ENCODE measurements at places on chromosomes 3 and 15.
A peak's percentile ranks its signal among the peaks of the same experiment; 100 is the strongest.

DNA sequence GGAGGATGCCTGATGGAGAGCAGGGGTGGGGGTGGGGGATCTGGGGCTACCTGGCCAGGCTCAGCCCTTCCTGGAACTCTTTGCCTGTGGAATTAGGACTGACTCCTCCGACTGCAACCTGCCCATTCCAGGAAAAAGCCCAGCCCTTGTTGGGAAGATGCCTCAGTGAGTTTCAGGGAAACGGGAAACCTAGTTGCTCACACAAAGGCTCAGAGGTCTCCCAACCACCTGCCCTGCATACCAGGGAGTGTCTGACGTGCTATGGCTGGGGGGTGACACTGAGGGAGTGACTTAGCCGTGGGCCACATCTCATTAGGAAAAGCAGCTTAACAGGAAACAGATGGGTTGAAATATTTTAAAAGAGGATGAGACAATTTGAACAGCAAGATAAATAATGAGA, 27.9 kb downstream of the CYP8B1 start:
- DNase-seq, result no peak

DNA sequence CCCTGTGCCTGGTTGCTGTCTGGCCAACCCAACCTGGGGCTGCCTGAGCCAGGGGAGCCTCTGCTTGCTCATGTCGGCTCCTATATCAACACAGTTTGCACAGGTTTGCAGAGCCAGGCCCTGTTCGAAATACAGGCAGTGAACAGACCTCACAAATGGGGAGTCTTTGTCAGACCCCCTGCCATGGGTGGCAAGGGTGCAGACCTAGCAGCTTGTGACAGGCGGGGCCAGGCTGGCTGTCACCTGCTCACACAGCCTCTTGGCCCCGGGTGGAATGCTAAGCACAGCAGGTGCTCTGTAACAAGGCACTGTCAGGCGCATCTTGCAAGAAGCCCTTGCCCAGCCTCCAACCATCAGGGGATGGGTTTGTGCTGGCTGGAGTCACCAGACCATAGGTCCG, 47.3 kb downstream of the BDH1 start:
- no peak for DNase-seq

DNA sequence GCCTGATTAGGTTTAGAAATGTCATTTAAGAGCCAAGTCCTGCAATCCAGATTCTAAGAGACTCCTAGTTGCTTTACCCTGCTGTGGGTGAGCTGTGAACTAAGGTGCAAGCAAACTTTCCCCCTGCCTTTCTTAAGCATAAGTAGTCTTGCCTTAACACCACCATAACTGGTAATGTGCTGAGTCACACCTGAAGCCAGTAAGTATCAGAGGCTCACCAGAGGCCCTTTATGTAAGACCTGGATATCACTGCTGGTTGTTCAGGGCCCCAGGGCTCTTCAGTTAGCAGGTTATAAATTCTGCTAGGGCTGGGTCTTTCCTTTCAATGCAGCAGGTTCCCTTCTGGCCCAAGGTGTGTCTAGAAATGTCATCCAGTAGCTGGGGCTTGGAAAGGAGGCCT, 509.9 kb downstream of the VGLL3 start:
- no peak for DNase-seq

GRCh38 chr3:126267169-126267975, 87.0 kb upstream of the ALDH1L1 start:
- no peak for DNase-seq

DNA sequence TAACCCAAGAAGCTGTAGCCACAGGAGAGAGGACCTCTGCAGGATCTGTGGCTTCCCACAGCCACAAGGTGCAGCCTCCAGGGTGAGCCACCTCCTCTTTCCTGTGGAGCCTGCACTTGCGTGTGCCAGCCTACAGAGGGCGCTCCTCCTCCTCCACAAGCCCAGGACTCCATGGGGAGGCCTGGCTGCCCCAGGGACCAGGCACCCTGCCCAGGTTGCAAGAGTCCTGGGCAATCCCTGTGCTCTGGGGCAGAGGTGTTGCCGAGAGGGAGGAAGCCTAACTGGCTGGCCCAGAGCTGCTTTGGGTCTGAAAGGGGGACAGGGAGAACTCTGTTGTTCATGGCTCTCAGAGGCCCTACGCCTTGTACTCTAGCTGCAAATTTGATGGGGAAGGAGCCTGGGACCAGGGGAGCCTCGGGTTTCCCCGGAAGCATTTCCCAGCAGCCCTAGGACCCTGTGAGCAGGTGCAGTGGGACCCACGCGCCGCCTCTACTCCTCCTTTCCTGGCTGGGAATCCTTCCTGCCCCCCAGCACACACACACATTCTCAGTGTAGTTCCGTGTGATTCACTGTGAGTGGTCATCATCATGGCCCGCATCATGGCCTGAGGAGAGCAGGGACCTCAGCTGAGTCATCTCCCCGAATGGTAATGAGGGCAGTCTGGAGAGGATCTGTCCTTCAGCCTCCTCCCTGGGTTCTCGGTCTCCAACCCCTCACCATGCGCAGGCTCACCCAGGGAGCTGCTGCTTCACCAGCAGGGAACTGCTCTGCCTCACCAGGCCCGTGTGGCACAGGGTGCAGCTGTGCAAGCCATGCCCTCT, 24.3 kb downstream of the TBC1D21 start:
- DNase-seq, result peak; percentile 46

- DNase-seq, result no peak
These were observed 68.2 kb upstream of the SMAD3 start for GRCh38 chr15:66997212-66997611.

DNA sequence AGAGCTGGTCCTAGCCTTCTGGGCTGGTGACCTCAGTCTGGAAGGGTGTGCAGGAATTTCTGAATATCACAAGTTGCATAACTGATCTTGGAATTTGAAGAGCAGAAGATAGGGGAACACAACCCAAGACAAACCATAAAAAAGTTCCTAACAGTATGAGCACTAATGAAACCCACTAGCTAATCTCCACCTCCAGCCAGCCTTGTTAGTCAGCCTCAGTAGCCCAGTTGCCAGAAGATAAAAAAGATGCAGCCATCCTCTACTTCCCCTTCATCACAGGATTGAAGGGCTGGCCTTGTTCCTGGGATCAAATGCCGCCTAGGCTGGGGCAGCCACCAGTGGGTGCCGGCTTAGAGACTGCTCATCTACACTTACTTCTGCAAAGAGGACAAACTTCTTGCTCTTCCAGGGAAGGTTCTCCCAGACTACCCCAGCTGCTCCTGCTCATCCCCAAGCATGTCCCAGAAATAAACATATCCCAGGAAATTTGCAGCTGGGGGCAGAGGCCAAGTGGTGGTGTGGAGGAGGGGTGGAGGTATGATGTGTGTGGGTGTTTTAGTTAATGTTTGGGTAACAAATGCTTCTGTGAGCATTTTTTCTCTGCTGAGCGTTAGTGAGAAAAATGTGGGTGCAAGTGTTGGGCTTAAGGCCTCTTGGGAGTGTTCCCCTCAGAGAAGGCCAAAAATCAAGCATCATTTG, 9.2 kb upstream of the ITGA11 start:
- no peak for DNase-seq

GRCh38 chr3:54936561-54936960, 8.7 kb upstream of the LRTM1 start:
- no peak for DNase-seq

DNA sequence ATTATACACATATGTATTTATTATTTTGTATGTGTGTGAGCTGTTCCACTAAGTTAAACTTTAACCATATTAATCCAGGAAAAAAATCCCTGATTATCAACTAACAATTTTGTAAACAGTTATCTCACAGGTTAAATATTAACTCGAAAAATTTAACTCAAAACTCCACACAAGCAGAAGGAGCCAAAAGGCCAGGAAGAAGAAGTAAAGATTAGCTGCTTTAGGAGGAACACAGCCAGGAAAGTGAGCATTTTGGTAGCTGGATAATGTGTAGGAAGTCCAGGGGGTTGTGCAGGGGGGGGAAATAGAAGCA, 425.0 kb downstream of the TIGIT start:
- no peak for DNase-seq

DNA sequence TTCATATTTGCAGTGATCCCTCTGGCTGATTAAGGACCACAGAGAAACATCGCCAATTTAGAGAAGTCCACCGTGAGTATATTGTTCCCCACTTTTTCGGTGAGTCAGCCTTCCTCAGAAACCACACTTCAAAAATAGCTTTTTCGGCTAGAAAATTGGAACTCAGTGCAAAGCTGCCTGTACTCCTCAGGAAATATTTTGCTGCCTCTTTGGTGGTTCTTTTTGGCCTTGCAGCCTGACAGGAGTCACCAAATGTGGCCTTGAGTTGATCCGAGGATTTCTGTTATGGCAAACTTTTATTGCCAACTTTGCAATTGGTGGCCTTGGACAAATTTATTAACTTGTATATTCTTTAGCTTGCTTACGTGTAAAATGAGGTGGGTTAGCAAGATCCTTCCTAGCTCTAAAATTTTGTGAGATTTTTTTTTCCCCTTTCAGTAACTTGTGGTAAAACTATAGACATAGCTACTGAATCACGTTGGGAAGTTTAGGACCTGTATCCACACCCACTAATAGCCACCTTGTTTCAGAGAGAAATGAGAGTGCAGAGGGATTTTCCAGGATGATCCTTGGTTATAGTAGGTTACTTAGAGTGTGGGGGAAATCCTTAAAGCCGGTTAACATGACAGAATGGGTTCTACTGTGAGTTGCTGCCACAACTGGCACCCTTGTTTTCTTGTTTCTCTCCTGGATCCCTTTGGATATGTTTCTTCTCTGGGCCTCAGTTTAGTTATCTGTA, 9.9 kb downstream of the ARL6IP5 start:
- DNase-seq, result no peak

DNA sequence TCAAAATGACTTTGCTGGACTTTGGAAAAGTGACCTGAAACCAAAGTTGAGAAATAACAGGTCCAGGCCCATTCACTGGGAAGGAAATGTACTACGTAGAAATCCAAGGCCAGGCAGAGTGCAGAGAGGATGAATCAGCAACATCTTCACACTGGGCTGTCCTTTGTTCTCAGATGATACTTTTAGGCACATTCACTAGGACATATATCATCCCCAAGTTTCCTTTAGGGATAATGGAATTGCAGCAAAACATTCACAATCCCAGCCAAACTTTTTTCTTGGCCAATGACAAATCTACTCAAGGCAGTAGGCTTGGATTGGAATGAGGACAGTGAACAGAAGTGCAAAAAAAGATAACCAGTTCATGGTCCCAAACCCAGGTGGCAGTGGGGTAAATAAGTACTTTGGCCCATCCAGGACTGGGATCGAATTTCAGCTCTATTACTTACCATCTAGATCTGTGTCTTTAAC, 75.1 kb downstream of the CLDN11 start:
- no peak for DNase-seq

DNA sequence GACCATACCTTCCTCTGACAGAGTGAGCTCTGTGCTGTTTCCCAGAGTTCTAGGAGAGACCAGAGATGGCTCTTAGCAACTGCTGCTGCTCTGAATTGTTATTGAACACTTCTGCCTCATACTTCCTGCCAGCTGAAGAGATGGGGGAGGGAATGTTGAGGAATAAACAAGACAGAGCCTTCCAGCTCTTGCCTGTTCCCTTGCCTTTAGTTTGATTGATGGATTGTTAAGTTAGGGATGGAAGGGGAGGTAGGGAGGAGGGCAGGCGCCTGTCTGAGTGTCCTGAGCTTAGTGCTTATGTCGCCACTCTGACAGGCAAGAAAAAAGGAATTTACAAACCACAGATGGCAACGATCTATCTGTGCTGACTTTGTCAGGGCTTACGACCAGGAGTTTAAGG, 42.8 kb downstream of the ZNF609 start:
- DNase-seq, result no peak

DNA sequence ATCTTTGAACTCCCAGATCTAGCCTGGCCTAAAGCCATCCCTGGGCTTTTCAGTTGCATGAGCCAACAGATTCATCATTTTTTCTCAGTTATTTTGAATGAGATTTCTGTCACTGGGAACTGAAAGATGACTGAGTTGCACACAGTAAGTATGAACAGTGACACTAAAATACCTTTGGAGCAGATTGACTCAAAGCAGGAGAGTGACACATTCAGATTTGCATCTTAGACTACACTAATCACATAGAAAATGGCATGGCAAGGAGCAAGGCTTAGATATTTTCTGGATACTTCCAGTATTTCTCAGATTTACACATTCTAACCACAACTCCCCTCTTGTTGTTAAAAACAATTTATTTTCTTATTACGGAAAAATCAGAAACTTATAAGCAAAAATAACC, 32.8 kb downstream of the SEC62 start:
- no peak for DNase-seq

- peak; percentile 69 for DNase-seq
These were observed 175.7 kb upstream of the KBTBD8 start for GRCh38 chr3:66822186-66823008.

DNA sequence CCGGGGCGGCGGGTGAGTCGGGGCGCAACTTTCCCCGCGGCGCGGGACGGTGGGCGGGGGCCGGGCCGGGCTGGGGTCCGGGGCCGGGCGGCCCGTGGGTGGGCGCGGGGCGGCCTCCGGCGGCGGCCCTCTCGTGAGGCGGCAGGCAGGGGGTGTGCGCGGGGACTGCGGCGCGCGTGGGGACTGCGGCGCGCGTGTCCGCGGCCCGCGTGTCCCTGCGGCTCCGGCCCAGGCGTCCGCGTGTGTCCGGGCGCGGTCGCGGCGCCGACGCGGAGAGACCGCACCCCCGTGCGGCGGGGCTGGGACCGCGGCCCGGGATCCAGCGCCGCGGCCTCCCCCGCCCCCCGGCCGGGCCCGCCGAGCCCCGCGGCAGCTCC, 349 bp downstream of the PLXNA1 start:
- no peak for DNase-seq

GRCh38 chr3:114294940-114295480, 1.2 kb downstream of the TIGIT start:
- DNase-seq, result no peak

- no peak for DNase-seq
These were observed 2.7 kb downstream of the LMAN1L start for GRCh38 chr15:74815121-74815934.

- no peak for DNase-seq
These were observed 22.6 kb upstream of the TEX9 start for GRCh38 chr15:56342653-56343052.

DNA sequence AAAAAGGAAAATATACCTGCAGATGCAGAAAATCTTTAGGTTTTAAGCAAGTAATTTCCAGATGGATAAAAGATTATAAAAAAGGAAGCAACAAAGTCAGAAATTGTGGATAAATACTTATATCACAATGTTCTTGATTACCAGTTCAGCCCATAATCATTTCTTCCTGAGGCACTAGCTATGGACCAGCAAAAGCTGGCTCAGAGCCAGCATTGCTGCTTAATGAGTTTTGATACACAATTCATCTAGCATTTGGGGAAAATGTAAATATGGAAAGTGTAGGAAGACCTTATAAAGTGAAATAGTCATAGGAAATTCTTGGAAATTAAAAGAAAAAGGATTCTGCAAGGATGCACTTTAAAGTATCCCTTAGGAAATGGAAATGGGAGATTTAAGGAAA, 168.3 kb upstream of the GBE1 start:
- DNase-seq, result no peak

GRCh38 chr3:43674345-43675085, 16.2 kb upstream of the ABHD5 start:
- DNase-seq, result no peak

DNA sequence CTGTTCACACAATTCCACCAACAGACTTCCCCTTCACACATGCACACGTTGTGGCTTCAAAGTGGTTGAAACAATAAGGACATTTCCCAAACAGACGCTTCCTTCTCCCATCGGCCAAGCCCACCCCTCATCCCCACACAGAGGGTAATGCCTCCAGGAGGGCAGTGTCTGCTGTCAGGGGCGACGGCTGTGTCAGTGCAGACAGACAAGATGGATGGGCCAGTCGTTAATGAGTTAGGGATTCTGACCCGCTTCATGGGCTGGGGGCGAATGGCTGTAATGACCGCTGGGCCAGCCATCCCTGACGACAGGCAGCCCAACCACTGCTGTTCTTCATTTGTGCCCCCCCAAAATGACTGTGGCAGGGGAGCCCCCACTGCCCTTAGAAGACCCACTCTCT, 20.2 kb upstream of the SKIC8 start:
- no peak for DNase-seq

- DNase-seq, result no peak
These were observed 542 bp downstream of the ACAA1 start for GRCh38 chr3:38136393-38136776.

All from activated CD4-positive, alpha-beta T cell treated with anti-CD3 and anti-CD28 coated beads, Interleukin-2, amount 50 U/mL, for 1 hour (primary cell).